MV-4-11 (cell line): ENCODE measurements at places on chromosomes 6 and 20.

- no peak for DNase-seq
Observed at GRCh38 chr6:109059153-109059552, 35.5 kb downstream of the SESN1 start.

GRCh38 chr6:164013480-164014208 is 599.1 kb downstream of the QKI start:
- peak; percentile 6 for DNase-seq

- DNase-seq, result peak; percentile 37
Observed at GRCh38 chr6:99334526-99335127, 14.8 kb downstream of the FAXC start.

DNA sequence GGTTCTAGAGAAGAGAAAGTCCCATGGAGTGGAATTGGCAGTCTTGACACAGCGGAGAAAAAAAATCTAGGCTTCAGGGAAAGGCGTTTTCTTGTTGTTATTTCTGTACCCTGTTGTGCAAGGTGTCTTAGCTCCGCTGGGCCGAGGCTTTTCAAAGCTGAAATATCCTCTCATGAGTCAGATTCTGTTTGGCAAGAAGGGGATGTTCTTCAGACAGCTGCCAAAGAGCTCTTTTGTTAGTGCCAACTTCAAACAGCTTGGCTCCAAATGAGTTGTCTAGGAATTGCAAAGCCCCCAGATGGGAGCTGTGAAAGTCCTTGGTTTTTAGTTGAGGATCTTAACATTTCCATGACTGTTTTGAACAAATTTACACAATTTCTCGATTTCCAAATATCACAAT is 45.6 kb downstream of the LRRN4 start:
- peak; percentile 94 for DNase-seq

DNA sequence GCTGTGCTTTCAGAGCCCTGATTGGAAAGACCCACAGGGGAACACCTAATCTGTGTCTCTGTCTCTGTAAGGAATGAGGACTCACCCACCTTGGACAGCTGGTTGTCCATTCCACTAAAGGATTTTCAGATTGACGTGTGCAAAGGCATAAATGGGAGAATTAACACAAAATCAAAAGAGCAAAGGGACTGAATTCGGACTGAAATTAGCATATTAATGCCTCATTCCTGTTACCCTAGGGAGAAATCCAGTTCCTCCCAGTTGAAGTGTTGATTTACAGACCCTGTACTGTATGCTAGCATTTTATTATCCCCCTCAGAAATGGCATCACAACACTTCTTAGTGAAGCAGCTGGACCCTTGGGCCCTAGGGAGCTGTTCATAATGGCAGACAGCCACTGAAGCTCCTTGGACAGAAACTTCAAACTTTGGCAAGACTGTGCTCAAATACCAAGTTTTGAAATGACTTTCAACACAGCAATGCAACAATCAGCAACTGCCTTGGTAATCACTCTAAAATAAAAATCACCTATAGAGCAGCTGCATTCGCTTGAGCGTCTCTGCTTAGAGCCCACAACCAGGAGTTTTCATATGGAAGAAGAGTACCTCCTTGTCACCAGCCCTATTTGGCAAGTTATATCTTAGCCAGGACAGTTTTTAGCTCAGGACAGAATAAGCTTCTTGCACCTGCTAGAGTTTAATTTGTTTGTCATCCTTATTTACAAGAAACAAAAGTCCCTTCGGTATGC is 118.1 kb downstream of the TRDN start:
- DNase-seq, result no peak

DNA sequence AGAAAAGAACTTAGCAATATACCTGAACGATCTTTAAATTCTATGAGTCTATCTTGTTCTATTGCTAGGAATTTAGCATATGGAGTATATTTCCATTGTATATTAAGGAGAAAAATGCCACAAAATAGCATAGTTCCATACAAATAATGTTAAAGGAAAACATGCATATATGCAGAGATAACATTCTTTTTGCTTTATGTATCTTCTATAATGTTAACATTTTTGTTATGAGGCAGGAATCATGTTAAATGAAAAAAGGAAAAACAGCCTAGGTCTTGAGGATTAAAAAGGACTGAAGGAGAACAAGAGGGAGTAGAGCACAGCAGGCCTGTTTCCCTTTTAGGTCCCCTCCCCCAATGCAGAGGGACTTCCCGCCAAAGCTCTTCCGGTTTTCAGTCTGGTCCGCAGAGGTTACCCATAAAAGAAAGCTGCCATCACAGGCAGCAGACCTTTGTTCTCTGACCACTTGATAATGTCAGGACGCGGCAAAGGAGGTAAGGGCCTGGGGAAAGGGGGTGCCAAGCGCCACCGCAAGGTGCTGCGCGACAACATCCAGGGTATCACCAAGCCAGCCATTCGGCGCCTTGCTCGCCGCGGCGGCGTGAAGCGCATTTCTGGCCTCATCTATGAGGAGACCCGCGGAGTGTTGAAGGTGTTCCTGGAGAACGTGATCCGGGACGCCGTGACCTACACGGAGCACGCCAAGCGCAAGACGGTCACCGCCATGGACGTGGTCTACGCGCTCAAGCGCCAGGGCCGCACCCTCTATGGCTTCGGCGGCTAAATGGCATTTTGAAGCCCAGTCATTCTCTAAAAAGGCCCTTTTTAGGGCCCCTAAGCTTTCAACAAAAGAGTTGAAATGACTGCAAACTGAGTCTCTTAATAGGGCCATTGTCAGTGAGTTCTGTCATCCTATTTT is 108.4 kb upstream of the PRSS16 start:
- peak; percentile 92 for DNase-seq

DNA sequence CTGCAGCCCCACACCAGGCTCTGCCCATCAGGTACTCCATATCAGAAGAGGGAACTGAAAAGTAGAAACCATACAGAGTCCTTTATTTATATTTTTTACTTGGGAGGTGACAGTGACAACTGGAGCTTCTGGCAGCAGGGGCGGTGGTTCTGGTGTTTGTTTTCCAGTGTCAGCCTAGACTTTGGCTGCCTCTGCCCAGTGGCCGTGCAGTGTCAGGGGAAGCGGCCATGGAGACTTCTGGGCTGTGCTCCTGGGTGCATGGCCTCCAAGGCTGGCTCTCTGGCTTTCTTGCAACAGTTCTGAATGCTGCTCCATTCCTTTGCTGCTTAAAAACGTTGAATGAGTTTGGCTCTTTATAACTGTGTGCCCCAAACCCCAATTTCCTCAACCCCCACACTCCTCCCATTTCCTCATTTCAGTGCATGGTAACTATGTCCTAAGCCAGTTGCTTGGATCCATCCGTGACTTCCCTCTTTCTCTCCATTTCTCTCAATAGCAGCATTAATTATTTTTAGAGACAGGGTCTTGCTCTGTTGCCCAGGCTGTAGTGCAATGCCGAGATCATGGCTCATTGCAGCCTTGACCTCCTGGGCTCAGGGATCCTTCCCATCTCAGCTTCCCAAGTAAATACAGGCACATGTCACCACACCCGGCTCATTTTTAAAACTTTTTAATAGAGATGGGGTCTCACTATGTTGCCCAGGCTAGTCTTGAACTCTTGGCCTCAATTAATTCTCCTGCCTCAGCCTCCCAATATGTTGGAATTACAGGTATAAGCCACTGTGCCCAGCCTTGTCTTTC is 141.1 kb upstream of the SGK1 start:
- DNase-seq, result peak; percentile 79

GRCh38 chr6:133553652-133554051 is 312.5 kb downstream of the EYA4 start:
- no peak for DNase-seq
